ENCODE measurements at places on chromosomes 1 and 21.

GRCh38 chr1:46159516-46159915 lies 15.4 kb upstream of the TSPAN1 start:
- DNase-seq = no peak

- DNase-seq = peak; percentile 65
Measured at GRCh38 chr1:231603598-231604275, 22.9 kb upstream of the DISC1 start.

DNA sequence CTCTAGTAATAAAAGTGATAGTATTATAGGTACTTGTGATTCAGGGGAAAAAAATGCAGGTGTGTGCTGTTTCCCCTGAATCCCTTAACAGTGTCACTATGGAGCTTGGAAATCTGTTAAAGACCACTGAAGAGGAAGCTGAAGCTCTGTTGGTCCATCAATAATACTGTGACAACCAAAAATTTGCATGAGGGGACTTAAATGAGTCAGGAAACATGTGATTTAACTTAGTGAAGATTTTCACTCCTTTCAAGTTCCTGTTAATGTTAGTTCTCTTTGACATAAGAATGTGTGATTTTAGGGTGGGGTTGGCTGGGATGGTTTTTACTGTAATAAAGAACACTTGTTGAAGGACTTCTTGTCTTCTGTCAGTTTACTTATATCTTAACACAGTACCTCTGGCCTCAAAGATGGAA lies 32.0 kb downstream of the VANGL2 start:
- peak; percentile 48 for DNase-seq

- DNase-seq = no peak
Measured at GRCh38 chr1:26166719-26167281, 2.0 kb downstream of the C1orf232 start.

DNA sequence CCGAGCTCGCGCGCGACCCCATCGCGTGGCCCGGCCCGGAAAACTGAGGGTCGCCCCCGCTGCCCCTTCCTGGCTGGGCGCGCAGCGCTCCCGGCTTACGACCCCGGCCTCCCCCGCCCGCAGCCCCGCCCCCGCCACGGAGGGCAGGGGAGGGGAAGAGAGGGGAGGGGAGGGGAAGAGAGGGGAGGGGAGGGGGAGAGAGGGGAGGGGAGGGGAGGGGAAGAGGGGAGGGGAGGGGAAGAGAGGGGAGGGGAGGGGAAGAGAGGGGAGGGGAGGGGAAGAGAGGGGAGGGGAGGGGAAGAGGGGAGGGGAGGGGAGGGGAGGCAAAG lies 6.7 kb upstream of the ANKRD65 start:
- no peak for DNase-seq

- no peak for DNase-seq
Measured at GRCh38 chr1:161511018-161511755, 5.9 kb downstream of the FCGR2A start.

GRCh38 chr1:115447672-115448071 lies 109.6 kb upstream of the NGF start:
- no peak for DNase-seq

GRCh38 chr1:171082606-171083005 lies 8.1 kb upstream of the FMO3 start:
- no peak for DNase-seq

DNA sequence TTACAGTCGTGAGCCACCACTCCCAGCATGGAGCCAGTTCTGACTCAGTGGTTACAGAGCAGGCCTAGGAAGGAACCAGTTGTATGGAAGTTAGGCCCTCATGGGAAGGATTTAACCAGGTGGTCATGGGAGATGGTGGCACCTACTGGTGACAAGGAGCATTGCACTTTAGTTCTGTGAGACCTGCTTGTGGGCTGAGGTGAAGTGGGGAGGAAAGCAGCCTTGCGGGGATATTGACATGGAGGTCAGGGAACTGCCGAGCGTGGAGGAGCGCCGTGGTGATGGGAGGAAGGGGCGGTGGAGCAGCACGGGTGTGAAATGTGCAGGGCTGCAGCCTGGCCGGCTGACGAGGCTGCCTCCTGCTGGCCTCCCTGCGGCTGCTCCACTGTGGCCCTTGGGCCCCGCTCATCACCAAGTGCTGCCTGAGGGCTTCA lies 100.4 kb downstream of the GALNT2 start:
- peak; percentile 35 for DNase-seq

- no peak for DNase-seq
Measured at GRCh38 chr21:41751611-41752011, 15.2 kb downstream of the RIPK4 start.

DNA sequence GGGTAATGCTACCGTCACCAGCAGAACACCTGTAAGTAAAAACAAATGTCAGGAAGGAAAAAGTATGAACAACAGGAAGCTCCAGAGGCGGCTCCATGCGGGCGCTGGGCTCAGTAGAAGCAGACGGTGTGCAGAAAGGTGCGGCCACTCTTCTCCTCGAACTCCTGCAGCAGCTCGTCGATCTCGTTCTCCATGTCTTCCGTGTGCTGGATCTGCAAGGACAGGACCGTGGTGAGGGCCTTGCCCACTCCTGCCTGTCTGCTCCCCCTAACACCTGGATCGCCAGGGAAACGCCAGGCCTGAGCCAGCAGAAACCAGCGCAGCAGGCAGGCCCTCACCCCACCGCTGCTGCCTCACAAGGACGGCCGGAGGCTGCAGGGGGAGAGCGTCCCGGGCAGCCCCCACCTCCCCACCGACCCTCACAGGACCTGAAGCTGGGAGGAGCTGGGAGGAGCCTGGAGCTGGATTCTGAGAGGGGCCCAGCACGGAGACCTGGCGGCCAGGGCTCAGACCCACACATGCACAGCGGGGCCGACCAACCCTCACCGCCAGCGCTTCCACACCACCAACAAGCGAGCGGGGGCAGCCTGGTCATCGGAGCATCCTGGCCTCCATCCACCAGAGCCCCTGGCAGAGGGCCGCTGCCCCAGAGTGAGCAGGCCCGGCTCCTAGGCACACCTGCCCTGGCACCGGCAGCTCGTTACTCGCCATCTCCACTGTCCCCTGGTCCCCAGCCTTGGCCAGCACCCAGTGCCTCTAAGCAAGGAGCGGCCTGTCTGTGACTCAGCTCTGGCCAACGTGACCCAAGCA lies 1.7 kb upstream of the TMEM240 start:
- no peak for DNase-seq

GRCh38 chr1:245748646-245749045 lies 593.9 kb downstream of the KIF26B start:
- DNase-seq = no peak

GRCh38 chr1:29971703-29972102 lies 735.4 kb downstream of the PTPRU start:
- no peak for DNase-seq

- no peak for DNase-seq
Measured at GRCh38 chr1:212928323-212929291, 21.7 kb upstream of the VASH2 start.

GRCh38 chr1:112418099-112418892 lies 22.3 kb downstream of the CTTNBP2NL start:
- DNase-seq = no peak

GRCh38 chr21:44485254-44485793 lies 30.0 kb downstream of the LRRC3 start:
- no peak for DNase-seq

DNA sequence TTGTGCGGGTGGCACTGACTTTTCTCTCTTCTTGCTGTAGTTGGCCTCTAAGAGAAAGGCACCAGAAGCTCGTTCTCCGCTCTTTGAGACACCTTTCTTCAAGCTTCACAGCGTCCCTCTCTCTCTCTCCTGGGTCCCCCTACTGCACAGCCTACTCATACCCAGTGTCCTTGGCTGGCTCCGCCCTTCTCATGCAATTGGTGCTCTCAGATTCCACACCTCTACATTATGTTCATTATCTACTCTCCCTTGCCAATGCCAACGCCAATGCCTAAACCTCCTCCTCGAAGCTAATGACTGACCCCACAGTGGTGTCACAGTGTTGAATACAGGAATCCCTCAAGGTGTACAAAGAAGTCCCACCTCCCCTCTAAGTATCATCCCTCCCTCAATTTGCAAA lies 4.8 kb upstream of the DNAJC28 start:
- DNase-seq = no peak

GRCh38 chr1:72670902-72671301 lies 388.6 kb upstream of the NEGR1 start:
- no peak for DNase-seq

Measured in inflammatory macrophage (primary cell).